ENCODE measurements at places on chromosomes 6 and 20.

DNA sequence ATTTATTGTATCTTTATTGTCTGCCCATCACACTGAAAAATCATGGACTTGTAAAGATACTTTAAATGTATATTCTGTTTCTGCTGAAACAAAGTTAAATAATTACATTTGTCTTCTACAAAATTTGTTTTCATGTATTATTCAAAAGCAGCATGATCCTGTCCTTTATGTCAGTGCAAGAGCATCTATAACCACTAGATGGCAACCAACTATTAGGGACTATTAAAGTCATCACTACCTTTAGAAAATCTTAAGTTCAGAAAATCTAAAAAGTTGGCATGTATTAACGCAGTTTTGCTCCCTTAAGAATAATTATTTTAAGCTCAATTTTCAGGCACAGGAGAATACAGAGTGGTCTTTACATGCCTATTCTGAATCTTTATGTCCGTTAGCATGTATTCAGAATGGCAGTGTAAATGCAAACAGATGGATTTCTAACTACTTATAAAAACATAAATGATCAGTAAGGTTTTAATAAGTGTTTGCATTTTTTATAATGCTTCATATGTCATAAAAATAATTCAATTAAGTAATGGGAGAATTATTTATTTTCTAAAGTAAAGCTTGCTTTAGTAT is 17.8 kb downstream of the TMEM30A start:
- no peak for DNase-seq

- DNase-seq = no peak
These were observed 5.3 kb downstream of the OARD1 start for GRCh38 chr6:41066867-41067304.

- DNase-seq = peak; percentile 73
These were observed 104.9 kb upstream of the NXT1 start for GRCh38 chr20:23245553-23246181.

GRCh38 chr6:154306696-154307095 is 49.9 kb downstream of the IPCEF1 start:
- DNase-seq = no peak

GRCh38 chr20:36544134-36545018 is 3.1 kb downstream of the MYL9 start:
- DNase-seq = no peak

- DNase-seq = no peak
These were observed 48.2 kb downstream of the RBM38 start for GRCh38 chr20:57439432-57439831.

DNA sequence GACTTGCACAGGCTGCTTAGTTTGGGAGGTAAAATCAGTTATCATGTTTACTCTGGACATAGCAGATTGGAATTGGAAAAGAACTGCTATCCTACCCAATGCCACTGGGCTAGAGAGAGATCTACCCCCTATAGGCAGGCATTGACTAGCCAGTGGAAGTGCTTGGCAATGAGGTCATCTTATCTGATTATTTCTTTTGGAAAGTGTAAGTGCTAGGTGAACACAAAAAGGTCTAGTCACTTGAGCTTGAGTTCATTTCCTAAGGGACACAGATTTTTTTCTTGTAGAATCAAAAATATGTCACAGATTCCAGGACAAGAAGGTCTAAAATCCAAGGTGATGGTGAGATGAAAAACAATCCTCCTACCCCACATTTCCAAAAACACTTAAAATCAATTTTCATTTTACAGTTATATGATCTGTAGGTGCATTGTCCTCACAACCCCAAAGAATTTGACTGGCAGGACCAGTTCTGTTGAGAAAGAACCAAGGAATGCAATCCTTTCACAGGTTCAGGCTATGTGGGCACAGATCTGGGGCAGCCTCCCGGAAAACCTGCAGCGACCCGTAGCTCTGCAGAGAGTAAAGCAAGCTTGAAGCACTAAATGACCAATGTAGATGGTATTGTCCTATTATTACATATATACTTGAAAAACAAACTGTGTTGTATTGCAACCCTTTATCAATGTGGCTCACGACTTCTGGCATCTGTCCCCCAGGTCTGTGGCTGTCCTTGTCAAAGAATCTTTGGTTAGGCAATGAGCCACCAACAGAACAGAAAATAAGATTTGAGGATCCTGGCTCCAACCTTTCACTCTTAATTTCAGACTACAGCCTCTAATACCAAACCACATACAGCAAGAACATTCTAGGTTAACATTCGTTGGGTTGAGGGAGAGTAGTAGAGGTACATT is 67.3 kb upstream of the ADTRP start:
- no peak for DNase-seq

DNA sequence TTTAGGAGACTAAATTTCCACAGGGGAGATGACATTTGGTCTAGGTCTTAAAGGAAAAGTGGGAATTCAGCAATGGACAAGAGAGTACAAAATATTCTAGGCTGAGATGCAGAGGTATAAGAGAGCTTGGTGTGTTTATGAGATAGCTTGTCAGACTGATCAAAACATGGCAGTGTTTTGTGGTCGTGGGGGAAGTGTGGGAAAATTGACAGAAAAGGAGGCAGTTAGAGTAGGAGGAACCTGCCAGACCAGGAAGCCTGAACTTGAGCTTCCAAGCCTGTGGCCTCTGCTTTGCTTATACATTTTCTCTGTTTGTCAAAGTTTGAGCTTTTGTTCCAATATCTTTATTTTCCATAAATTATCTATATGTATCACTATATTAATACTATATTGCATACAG is 69.5 kb upstream of the MAP3K7 start:
- no peak for DNase-seq

GRCh38 chr6:46184114-46184513 is 13.3 kb upstream of the ENPP5 start:
- no peak for DNase-seq

- DNase-seq = no peak
These were observed 1.5 kb downstream of the RBM38 start for GRCh38 chr20:57392512-57393271.

- no peak for DNase-seq
These were observed 169.7 kb upstream of the GGTLC1 start for GRCh38 chr20:24158281-24158680.

GRCh38 chr6:3236005-3236404 is 8.6 kb upstream of the TUBB2B start:
- DNase-seq = no peak

DNA sequence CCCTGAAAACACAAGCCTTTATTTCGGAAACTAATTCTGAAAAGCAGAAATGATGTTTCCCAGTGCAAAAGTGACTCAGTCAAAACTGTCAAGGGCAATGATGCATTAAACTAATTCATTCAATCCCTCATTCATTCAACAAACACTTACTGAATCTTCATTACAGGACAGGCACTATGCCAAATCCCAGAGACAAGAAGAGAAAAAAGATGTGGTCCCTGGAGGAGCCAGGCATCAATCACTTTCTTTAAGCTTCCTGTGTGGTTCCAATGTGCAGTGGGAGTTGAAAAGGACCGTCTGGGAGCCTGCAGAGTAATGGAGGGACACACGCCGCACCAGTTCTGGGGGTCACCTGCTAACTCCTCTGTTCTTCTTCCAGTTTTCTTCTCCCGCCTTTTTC is 113.1 kb downstream of the MBOAT1 start:
- DNase-seq = no peak

DNA sequence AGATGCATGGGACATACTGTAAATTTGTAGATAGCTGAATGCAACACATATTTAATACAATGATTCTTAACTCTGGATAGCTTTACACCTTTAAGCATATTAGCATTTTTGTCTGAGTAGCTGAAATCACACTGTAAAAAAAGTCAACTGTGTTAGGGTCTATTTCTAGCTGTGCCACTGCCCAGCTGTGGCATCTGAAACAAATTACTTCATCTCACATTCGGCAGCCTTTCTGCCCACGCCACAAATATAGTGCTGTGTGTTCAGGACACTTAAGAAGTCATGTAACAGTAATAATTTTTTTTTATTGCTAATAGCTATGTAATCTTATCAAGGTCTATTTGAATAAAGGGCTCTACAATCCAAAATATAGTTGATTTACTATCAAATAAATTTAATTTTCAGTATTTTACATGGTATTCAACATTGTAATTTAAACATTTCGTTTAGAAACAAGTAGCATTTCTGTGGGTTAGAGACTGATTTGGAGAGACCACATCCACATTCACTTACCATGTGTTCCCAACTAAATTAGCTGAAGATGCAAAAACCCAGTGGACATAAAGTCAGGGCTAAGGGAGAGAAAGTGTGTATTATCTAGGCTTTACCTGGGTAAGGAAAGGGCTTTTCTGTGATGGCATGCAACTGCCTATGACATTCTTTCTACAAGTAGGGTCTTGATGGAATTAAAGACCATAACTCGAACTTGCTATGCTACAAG is 276.7 kb downstream of the PLCB1 start:
- no peak for DNase-seq

- DNase-seq = no peak
These were observed 269.8 kb downstream of the CDH4 start for GRCh38 chr20:61521687-61522420.

GRCh38 chr6:8900056-8900455 is 464.7 kb upstream of the SLC35B3 start:
- DNase-seq = no peak

DNA sequence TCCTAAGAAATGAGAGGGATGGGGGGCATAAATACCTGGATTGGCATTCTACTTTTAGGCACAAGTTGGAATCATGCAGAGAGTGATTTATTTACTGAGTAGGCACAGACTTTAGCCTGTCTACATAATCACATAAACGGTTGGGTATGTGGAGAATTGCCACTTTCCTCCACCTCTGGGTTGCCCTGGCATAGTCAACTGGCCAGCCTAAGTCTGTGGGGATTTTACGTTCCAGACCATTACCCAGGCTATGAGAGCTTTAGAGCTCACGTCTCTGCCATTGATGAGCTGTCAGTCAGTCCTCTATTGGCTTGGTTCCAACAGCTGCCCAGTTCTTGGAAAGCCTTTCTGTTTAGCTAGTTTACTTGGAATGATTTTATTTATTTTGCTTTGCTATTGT is 5.0 kb upstream of the BHLHE23 start:
- DNase-seq = no peak

DNA sequence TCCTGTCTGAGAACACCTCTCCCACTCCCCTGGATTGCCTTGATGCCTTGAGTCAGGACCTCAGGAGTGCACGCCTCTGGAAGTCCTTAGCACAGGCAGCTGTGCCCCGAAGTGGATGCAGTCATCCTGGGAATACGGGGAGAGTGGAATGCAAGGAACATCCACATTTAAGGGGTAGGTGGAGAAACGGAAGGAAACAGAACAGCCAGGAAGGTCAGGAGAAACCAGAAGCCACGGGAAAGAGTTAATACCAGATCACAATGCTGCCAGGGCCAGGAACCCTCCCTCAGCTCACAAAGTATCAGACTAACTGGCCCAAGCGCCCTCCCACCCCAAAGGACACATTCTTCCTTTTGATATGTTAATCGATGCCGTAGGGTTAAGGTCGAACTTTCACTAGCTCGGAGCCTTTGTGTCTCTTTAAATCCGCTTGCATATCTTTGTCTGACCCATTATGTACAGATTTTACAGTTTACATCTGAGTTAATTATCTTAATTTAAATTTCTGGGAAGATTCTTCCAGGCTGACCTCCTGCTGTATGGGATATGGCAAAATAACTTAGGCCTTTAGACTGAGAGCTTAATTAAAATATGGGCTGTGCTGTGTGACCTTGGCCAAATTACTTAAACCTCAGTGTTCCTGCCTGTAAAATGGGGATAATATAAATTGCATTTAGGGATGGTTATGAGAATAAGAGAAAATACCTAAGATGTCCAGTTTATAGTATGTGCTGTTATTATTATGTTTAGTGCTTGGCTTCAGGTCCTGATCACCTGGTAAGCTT is 24.0 kb upstream of the CCND3 start:
- DNase-seq = no peak

DNA sequence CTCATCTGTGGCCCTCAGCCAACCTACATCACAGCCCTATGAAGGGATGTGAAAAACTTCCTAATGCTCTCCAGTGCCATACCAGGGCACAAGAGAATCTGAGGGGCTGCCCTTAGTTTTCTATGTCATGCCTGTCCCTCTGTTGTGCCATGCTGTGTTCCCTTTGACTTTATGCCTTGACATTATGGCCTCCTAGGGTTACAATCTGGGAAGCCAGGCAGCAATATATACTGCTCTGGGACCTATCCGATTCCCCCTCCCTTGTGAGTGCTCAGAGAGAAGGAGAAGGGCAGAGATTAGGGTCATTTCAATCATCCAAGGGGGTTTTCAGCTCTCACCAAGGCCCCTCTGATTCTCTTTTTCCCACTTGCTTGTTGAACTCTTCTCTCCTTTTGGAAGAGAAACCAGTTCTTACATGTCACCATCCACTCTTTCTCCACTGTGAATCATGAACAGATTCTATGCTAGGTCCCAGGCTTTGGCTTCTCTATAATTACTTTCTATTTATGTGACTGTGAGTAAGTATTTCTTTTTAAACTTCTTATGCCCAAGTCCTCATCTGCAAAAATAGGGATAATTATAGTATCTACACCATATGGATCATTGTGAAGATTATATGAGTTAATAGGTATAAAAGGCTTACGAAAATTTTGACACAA is 14.2 kb upstream of the FRK start:
- DNase-seq = no peak

DNA sequence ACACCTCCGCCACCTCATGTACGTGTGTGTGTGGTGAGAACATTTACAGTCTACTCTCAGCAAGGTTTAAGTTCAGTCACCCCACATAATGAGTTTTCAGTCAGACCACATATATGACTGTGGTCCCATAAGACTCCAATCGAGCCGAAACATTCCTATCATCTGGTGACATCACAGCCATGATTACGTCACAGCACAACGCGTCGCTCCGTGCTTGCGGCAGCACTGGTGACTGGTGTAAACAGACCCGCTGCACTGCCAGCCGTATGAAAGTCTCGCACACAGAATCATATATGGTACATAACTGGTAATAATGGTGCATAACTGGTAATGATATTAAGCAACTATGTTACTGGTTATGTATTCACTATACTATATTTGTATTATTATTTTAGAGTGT is 150.7 kb downstream of the DLL1 start:
- peak; percentile 33 for DNase-seq
